ENCODE measurements at places on chromosomes 3 and 15.

GRCh38 chr15:67174446-67174845 lies 80.0 kb downstream of the AAGAB start:
- no peak for DNase-seq

DNA sequence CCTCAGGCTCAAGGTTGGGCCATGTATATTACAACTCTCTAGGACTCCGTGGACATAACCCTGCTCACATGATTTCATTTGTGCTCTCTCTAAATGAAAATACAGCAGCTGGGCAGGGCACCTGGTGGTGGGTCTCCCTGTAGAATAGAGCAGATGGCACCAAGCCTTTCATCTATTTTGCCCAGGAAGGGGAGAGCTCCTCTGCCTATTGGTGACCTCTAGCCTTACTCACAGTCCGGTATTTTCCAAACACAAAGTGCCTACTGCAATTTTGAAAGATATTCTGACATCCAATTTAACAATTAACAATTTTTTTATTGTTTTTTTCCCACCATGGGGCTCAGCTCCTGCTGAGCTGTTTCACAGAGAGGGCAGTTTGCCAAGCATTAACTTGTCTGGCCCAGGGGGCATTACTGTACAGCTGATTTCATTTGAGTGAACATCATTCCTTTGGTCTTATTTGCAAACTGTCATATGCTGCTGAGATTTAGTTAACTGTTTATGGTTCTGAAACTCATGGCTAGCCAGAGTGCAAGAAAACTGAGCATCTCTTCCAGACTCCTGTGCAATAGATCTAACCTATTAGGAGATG lies 474.0 kb downstream of the EPHB1 start:
- no peak for DNase-seq

- no peak for DNase-seq
Measured at GRCh38 chr3:116930786-116931185, 221.2 kb downstream of the TUSC7 start.

DNA sequence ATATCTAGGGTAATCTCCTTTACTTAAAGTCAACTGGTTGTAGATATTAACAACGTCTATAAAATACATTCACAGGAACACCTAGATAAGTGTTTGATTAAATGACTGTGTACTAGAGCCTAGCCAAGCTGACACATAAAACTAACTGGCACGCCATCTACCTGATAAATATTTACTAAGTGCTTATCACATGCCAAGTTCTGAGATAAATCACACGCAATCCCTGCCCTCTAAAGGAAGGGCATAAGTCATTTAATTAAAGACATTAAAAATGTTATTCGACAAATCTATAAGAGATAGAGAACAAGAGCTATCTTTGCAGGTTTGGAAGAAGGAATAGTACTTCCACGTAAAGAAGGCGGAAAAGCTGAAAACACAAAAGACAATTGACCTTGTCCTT lies 11.1 kb upstream of the MB21D2 start:
- no peak for DNase-seq

DNA sequence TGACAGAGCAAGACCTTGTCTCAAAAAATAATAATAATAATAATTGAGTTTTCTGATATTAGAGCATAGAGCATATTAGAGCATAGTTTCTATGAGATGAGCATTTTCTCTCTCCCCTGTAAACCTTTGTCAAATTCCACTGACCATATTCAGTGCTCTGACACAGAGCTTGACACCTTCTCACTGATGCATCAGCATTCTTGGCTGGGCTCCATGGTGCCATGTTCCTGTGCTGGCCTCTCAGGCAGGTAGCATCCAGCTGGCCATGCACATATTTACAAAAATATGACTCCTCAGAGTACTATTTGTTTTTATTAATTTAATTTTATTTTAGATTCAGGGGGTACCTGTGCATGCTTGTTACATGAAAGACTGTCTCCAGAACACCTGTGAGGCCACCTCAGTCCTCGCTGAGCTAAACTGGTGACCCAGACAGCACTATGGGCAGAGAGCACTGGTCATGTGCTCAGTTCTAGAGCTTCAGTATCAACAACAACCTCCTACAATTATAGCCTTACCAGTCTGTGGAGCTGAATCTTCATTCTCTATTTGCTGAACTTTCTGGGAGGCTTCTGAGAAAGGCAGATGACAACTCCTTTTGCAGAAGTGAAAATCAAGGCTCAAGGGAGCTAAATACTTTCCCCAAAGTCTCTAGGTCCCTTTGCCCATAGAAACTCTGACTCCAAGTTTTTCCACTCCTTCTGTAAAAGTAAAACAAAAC lies 21.6 kb upstream of the SLC28A2 start:
- no peak for DNase-seq

- DNase-seq, result no peak
Measured at GRCh38 chr3:151169262-151169947, 33.6 kb downstream of the GPR171 start.

DNA sequence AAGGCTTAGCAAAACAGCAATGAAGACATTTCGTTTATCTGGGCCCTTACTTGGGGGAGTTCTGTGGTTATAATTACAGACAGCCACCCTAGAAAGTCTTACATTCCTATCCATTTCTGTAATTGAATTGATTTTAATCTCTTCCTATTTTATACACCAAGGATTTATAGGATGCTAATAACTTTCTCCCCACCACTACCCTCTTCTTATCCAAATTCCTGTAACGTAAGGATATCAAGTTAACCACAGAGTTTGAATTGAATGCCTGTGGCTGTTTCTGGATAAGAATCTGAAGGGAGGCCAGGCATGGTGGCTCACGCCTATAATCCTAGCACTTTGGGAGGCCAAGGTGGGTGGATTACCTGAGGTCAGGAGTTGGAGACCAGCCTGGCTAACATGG lies 78.6 kb downstream of the MLH1 start:
- DNase-seq, result no peak

GRCh38 chr3:136708333-136708985 lies 43.7 kb downstream of the STAG1 start:
- no peak for DNase-seq

DNA sequence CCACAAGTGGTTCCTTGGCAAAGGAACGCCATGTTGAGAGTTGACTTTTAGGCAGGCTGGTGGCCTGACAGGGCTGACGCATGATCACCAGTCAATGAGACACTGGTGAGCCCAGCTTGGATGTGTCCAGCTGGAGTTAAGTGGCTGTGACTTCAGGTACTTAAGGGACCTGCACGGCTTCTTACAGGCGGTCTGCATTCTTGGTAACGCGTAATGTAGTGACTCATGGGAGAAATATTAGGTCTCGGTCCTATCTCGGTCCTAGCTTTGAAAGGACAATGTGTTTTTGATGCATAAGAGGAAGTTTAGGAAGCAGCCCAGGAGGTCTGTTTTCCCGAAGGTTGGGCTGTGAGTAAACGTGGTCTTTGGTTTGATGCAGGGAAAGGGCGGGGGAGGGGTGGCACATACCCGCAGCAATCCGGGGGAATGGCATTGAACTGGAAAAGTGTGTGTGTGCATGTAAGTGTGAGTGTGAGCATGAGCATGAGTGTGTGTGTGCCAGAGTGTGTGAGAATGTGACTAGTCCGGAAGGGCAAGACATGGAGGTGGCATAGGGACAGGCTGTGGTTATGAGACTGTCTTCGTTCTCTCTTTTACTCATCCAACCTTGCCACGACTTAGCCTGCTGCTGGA lies 55.3 kb downstream of the FAM43A start:
- DNase-seq, result no peak

DNA sequence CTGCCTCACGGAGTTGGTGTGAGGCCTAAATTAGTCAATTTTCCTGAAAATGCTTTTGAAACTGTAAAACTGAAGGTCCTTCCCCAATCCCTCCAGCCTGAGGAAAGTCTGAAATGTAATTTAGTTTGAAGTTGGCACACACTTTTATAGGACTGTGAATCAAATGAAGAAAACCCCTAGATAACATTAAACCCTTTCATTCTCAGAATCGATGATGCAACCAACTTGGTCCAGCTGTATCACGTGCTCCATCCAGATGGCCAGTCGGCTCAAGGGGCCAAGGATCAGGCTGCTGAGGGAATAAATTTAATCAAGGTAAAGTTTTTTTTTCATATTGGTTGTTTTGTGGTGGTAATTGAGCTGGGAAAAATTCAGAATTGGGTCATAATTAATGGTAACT lies 11.7 kb downstream of the MRPS22 start:
- no peak for DNase-seq

DNA sequence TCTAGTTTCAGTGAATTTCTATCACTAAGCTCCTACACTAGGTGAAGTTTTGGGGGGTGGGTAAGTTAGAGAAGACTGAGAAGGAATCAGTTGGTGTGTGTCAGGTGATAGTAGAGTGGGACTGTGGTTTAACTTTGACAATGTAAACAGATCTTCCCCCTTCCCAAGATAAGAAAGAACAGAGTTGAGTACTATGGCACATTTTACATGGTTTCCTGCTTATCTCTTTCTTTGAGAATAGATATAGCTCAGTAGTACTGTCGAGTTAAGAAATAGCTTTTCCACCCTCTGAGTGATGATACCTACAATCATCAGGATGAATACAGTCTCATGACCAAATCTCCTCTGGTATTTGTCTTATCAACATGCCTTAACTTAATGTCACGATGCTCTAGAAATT lies 42.8 kb downstream of the GAP43 start:
- DNase-seq, result no peak

GRCh38 chr15:91632176-91632575 lies 221.3 kb upstream of the SLCO3A1 start:
- DNase-seq, result no peak

DNA sequence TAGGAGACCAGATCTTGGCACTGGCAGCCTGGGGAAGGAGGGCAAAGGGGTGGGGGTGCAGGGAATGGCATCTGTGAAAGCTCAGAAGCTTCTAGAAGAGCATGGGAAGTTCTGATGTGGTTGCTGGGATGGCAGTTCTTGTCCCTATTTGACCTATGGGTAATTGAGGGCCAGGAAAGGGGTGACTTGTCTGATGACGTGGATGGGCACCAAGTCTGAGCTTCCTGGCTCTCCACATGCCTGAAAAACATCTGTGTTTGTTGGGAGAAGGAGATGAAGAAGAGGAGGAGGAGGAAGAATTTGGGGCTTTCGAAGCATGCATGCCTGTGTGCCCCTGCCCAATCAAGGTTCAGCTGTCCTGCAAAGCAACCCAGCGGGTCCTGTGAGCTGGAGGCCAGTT lies 158.8 kb downstream of the SMAD6 start:
- no peak for DNase-seq

DNA sequence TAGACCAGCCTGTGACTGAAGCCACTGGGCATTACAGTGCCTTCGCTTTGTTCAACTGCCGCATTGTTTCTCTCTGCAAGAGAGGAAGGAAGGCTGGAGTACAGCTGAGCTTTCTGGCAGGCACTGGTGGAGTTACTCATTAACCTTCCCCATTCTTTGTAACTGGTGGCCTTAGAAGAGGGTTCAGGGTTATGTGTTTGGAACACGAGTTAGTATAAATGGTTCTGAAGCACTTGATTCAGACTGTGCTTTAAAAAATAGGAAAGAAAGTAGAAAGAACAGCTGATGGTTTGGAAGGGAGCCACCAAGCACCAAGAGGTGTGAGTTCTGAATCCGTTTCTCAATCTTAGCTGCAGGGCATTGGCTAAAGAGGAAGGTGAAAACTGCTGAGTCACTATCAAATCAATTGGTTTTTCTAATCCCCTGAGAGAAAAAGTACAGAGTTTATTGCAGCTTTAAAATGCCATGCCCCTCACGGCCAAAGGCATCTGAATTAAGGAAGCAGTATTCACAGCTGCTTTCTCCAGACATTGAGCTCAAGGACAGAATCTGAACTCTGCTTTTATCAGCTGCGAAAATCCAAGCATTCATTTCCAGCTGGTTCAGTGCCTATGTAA lies 3.6 kb downstream of the HGD start:
- no peak for DNase-seq

All from NCI-H1436 treated with DMSO at 0.1 percent for 48 hours (cell line).